ENCODE measurements at places on chromosomes 3 and 15.

DNA sequence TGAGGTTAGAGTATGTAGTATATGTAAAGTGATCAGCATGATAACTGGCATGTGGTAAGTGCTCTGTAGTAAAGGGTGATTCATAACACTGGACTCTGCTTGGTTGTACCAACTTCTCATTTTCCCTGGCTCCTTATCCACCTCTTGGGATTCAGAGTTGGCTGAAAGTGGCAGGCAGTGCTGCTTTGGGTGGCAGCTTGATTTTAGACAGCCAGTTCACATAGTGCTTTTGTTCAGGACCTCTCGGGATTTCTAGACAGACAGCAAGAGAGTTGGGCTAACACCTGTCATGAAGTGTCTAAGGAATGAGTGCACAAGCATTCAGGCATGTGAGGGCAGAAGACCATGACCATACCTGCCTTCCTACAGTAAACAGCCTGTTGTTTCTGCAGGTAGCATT lies 69.0 kb downstream of the RBM6 start:
- DNase-seq, result no peak

GRCh38 chr3:12914088-12914487 lies 72.7 kb upstream of the RPL32 start:
- no peak for DNase-seq

DNA sequence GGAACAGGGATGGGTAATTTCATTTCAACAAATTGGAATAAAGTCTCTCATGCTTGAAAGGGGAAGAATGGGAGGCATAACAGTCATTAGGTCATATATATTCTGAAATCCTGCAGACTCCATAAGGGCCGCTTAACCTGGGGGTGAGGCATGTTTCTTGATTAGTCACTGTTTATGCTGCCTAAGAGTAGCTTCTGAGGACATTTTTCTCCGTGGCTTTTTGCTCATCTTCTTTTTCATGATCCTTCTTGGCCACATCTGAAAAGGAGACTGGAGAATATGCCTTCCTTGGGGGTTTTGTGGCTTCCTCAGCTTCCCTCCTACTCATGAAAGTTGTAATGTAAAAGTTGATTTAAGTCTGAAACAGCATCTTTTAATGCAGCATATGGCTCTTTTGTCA lies 20.0 kb upstream of the CFAP20DC start:
- no peak for DNase-seq

- DNase-seq, result no peak
Observed at GRCh38 chr15:25783607-25784540, 79.3 kb downstream of the ATP10A start.

GRCh38 chr3:39707314-39707909 lies 102.0 kb upstream of the MYRIP start:
- peak; percentile 23 for DNase-seq

DNA sequence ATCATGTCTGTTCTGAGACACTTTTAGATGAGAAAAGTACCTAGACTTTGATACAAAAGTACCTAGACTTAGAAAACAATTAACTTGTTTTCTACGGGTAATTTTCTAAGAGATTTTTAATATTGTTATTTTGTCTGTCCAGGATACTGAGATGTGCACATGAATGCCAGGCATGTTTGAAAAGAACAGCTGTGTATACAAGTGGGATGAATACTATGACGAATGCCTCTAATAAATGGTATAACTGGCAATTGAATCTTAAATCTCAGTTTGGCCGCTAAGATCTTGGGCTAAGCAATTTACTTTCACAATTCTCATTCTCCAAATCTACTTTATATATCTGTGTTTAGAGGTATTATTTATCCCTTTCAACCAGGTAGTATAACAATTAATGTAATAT lies 207.4 kb downstream of the CBLB start:
- DNase-seq, result no peak

DNA sequence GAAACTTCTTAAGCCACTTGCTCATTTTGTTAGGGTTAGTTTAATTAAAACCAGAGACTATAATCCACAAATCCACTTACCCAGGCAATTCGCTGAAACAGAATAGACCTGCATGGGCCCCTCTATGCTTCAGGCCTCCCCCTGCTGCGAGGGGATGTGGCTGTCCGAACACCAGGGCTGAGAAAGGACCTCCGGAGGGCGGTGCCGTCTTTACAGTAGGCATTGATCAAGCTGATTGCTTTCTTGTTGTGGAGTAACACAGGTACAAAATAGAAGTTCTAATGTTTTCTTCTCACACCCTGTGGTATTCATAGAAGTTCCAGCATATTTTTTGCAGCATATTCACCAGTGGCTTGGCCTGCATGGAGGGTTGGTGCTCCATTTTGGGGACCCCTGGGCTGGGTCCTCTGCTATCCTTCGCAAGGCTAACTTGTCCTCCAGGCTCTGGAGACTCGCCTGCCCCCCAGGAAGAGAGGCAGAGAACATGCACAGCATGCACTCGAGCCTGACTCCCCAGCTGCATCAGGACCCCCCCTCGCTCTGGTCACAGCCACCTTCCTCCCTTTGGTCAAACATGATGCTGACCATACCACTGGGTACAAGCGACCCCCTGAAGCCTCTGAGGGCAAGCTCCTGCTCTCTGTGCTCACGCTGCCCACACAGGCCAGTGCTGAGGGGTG lies 55.3 kb downstream of the TPRA1 start:
- DNase-seq, result no peak

GRCh38 chr3:27010834-27011233 lies 358.3 kb downstream of the NEK10 start:
- no peak for DNase-seq

DNA sequence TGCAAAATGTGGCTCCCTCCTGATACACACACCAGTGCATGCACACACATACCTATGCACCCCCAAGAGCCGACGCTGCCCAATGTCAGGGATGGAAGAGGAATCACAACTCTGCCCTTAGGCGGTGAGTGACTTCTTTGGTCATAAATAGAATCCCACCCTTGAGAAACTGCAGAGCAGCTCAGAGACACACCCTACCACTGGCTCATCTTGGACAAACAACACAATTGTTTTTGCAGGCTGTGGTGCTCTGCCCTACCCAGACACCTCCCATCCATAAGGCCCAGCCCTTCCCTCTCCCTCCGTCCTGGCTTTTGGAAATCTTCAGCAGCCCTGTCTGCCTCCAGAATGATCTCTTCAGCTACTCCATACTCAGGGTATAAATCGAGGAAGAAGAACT lies 73.8 kb upstream of the HRH1 start:
- no peak for DNase-seq
